Right cardiac atrium (tissue), 5 donors: ENCODE measurements at places on chromosomes 1 and 21.

GRCh38 chr1:102821707-102822106, 286.6 kb downstream of the COL11A1 start:
- DNase-seq = no peak

- no peak for DNase-seq
Observed at GRCh38 chr1:24450857-24451397, 35.3 kb downstream of the NIPAL3 start.

DNA sequence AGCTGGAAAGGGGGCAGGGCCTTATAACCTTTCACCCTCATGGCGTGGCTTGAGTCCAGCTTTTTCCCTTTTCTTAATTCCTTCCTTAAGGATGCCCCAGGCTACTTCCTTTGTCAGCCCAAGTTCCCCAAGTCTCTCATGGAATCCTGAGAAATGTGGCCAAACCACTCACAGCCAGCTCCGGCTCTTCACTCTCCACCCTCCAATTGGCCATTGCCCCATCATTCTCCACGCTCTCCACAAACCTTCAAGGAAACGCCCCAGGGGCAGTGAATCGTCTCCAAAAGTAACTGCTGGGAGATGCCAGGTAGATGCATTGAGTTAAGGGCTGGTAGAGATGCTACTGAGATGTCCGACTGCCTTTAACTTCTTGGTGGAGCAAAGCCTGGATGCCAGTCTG, 113.5 kb upstream of the CD34 start:
- DNase-seq = no peak

- DNase-seq = no peak
Observed at GRCh38 chr1:217569021-217569420, 61.9 kb downstream of the GPATCH2 start.

DNA sequence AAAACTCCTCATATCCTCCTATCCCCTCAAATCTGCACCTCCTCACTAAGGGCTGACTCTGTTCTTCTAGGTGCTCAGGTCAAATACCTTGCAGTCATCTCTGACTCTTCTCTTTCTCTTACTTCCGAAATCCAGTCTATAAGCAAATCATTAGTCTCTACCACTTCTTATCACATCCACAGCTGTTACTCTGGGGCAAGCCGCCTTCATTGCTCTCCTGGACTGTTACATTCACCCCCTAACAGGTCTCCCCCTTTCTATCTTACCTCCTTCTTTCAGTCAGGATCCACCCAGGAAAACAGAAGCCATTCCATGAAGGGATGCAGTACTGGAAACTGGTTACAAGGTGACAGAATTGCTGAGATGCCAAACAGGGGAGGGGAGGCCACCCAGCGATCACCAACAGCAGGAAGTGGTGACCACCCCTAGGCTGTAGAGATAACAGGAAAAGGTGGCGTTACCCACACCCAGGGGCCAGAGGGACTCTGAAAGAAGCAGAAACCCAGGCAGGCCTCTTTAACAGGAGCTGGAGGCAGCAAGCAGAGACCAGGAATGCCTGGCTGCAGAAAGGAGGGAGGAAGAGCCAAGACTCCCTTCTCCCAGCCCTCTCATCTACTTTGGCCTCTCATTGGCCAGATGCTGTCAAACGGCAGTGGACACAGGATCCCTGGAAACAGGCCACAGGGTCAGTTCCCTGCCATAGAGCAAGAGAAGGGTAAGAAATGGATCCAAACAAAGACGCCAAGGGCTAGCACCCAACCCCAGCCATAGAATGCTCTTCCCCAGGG, 55.5 kb upstream of the FOXO6 start:
- no peak for DNase-seq

GRCh38 chr1:77126307-77126706, 92.9 kb downstream of the PIGK start:
- no peak for DNase-seq
